Stimulated activated CD4-positive, alpha-beta T cell treated with anti-CD3 and anti-CD28 coated beads, Interleukin-1b, Interleukin-23, amount 100 ng/mL, for 1 hour (primary cell): ENCODE measurements at places on chromosomes 12 and 14.
A peak's percentile ranks its signal among the peaks of the same experiment; 100 is the strongest.

GRCh38 chr14:68367536-68367935 is 425.3 kb downstream of the ZFP36L1 start:
- no peak for DNase-seq

- no peak for DNase-seq
Observed at GRCh38 chr14:98685725-98686124, 586.3 kb downstream of the BCL11B start.

DNA sequence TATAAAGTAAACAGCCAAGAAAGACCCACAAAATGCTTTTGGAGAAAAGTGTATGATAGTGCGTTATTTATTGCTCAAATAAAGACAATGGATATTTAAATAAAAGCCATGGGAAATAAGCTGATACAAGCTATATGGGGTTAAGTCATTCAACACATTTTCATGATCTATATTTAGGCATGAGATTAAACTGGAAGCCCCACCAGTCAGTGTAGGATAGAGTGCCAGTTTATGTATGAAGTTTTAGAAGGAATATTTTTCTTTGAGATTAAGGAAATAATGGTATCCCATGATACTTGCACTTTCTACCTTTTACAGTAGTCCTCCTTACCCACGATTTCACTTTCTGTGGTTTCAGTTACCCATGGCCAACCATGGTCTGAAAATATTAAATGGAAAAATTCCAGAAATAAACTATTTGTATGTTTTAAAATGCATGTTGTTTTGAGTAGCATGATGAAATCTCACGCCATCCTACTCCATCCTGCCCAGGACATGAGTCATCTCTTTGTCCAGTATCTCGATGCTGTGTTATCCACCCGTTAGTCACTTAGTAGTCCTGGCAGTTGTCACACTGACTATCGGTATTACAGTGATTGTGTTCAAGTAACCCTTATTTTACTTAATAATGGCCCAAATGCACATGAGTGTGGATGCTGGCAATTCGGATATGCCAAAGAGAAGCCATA is 22.3 kb downstream of the SYT1 start:
- no peak for DNase-seq

DNA sequence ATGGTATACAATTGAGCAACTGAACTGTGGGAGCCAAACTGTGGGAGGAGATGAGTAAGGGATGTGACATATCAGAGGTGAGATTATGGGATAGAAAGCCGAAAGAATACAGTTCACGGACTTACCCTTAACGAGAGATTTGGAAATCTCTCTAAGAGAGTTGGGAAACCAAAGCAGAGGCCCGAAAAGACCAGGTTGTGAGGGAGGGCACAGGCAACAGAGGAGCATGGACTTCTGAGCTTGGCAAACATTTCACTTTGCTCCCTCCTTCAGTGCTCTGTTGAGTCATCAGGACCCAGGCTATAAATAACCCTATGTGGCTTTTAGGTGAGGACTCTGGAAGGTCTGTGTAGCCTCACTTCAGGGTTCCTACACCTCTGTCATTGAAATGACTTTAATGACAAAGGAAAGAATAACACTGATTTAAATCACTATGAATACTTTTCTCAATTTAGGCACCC is 120.6 kb downstream of the TGFB3 start:
- no peak for DNase-seq

DNA sequence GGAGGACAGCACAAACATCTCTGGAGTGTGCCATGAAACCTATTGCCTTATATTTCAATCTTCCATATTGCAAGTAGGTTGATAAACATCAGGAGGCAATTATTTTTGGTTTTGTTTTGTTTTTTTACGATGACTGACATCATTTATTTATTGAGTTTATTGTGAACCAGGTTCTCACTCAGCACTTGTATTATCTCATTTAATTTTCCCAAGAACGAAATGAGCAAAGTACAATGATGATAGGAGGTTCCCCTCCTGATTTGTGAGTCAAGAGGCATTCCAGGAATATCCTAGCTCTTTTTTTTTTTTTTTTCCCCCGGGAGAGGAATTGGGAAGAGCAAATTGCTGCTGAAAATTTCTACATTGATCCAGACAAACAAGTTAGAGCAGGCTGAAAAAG is 4.7 kb downstream of the SOCS2 start:
- DNase-seq, result no peak

DNA sequence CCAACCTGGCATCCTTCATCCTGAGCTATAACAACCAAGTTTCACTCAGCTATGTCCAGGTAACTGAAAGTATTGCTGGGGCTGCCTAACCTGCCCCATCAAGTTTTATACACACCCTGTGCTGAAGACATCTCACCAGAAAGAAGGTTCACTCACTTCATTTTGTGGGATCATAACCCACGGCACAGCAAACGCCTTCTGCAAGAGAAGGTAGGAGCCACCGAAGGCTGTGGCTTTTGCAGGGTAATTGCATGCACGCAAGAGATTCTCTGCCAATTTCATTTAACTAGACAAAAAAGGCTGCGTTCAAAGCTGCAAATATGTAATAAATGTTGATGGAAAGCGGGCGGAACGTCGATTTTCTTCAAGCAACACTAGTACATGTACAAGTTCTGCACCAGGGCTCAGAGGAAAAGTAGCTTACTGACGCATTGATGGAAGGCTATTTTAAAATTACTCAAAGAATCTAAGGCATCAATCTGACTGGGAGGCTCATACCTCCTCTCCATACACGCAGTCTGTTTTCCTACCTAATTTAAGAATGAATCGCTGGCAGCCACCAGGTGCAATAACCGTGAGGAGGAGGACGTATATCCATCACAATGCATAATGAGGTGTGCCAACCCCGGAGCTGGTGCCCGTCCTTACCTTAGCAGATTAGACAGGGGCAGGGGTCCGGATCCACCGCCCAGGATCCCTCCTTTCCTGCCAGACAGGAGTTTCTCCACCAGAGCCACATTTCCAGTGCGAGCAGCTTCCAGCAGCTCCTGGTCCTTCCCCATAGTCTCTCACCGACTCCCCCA is 1.1 kb downstream of the ANKS1B start:
- no peak for DNase-seq

GRCh38 chr12:85923767-85924331 is 49.8 kb downstream of the NTS start:
- DNase-seq, result no peak

GRCh38 chr12:91123236-91123916 is 12.1 kb upstream of the LUM start:
- DNase-seq, result no peak

GRCh38 chr12:57905812-57906475 is 35.4 kb upstream of the ATP23 start:
- DNase-seq, result no peak

DNA sequence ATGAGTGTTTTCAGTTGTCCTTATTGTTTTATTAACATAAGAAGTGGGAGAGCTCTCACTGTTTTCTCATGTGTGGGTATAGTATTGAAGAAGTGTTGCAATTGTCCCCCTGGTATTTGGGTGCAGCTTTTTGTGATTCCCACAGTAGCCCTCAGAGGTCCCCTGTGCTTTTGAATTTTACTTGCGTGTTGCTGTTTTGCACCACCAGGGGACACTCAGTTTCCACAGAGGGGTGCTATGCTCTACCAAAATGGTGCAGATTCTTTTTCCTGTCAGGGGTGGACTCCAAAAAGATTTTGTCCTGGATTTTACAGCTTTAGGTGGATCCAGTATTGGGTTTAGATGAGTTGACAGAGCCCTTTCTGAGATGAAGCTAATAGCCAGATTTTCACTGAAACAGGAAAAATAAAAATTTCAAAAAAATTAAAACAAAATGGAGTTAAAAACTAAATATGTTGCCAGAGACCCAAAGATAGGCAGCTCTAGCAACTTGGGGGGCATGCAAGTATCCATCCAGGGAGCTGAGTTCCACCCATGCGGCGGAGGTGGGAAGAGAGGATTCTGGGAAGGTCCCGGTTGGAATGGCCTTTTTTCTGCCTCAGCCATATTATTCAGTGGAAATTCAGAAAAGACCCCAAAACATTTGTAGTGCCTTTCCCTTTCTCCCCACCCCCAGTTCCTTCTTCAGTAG is 50.2 kb downstream of the TTLL5 start:
- DNase-seq, result no peak

- DNase-seq, result no peak
Observed at GRCh38 chr12:7747246-7747645, at the start of gene CLEC4C. Gene CLEC4C (minus strand): TSS chr12:7747375. CDS start chr12:7747348, 27 bp downstream.

- no peak for DNase-seq
Observed at GRCh38 chr14:104877806-104878550, 12.9 kb downstream of the CEP170B start.

DNA sequence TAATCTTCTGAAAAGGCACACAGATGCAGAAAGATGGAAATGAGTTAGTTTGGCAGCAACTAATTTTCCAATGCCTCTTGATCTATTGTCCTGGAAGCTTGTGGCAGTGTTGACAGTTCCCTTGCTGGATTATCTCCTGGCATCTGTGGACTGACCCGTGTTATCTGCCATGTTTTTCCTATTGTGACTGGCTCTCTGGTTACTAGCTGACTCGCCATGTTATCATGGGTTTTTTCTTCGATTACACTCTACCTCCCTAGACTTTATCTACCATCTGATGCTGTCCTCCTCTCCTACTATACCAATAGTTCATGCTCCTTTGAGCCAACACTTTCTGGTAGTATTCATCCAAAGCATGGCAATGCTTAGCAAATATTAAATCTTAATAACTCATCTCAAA is 63.3 kb upstream of the FLRT2 start:
- no peak for DNase-seq

- DNase-seq, result peak; percentile 2
Observed at GRCh38 chr12:91778938-91779400, 366.7 kb downstream of the BTG1 start.

- no peak for DNase-seq
Observed at GRCh38 chr14:59507063-59507751, 22.9 kb downstream of the JKAMP start.

GRCh38 chr12:47984331-47984801 is 19.9 kb downstream of the COL2A1 start:
- no peak for DNase-seq

- DNase-seq, result no peak
Observed at GRCh38 chr14:79825046-79825521, 386.2 kb downstream of the DIO2 start.
